AG04450 (cell line): ENCODE measurements at places on chromosomes 5 and 9.
A peak's percentile ranks its signal among the peaks of the same experiment; 100 is the strongest.

- peak; percentile 34 for DNase-seq
Measured at GRCh38 chr5:55407059-55407684, 99.4 kb downstream of the MTREX start.

- DNase-seq, result no peak
Measured at GRCh38 chr9:114124666-114125475, 25.8 kb upstream of the KIF12 start.

GRCh38 chr9:4286086-4286485 lies 13.8 kb downstream of the GLIS3 start:
- no peak for DNase-seq

DNA sequence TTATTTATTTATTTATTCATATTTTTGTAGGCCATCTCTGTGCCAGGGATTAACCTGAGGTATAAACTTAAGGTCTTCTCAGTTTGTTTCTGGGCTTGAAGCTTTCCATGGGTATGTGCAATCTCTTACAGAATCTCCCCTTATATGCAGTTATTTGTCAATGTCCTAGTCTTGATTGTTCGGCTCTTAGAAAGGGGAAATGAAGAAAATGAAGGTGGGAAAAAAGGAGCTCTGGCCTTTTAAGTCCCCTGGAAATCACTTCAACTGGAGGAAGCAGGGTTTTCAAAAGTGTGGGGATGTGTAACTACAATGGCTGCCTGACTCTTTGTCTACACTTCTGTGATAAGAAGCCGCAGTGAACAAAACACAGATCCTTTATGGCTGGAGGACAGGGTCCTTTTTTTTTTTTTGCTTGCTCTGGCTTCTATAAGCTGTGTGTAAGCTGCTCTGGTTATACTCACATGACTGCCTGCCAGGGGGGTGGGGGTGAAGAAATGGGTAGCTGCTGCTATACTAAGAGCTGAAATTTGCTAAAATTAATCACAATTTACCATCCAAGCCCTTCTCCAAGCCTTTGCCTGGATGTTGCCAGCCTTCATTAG lies 33.7 kb downstream of the CENPP start:
- DNase-seq, result no peak

DNA sequence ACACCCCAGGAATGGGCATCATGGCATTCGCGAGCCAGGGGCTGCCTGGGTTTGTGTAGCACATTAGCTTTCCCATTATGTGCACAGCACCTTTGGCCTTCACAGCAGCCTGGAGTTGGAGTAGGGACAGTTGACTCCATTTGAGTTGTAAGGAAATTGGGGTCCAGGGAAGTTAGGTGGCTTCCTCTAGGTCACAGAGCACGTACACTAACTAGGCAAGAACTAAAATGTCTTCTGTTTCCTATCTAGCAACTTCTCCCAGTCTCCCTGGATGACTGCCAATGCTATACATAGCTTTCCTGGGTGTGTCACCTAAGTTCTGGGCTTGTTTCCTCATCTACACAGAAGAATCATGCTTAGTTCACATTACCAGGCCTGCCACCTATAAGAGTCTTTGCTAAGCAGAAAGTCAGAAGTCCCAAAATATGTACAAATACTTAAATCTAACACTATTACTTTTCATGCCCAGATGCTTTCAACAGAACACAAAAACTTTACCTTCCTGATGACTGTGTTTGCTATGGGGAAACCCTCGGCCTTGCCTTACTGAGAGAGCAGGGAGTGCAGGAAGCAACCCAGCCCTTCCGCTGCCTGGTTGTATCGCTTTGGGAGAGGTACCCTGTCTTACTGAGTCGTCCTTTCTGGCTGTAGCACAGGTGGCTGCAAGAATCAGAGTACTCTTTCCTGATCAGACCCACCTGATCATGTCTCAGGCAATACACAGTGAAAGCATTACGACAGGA lies 12.0 kb downstream of the MACROH2A1 start:
- DNase-seq, result peak; percentile 71

GRCh38 chr9:123225995-123226394 lies 42.4 kb downstream of the STRBP start:
- DNase-seq, result no peak
